ENCODE measurements at places on chromosomes 11 and 22.

GRCh38 chr22:40407021-40407761 lies 36.8 kb downstream of the SGSM3 start:
- no peak for DNase-seq

DNA sequence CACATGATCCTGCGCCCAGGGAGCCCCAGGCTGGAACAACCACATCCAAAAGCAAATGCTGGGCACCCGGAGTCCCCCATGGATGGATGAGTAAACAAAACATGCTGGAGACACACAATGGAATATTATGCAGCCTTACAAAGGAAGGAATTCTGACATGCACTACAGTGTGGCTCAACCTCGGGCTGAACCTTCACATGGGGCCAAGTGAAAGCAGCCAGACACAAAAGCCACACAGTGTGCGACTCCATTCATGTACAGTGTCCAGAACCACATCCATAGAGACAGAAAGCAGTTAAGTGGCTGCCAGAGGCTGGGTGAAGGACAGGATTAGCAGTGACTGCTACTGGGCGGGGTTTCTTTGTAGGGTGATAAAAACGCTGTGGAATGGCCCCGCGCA lies 10.1 kb downstream of the POLR3H start:
- no peak for DNase-seq

DNA sequence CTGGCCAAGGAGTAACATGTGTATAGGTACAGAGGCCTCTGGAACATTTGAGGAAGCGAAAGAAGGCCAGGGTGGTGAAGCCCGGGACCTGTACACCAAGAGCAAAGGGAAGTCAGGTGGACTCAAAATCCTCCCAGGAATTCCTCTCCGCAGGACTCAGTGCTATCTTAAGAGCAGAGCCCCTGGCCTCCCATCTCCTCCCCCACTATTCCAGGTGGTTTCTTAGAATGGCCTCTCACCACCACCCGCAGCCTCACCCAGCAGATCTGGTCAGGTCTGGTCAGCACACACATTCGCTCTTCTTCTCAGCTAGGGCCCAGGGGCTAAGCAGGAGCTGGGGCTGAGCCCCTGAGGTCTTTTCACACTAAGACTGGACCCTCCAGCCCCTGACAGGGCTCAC lies 59.1 kb downstream of the SCGB1A1 start:
- DNase-seq, result no peak

- DNase-seq, result peak; percentile 99
These were observed 694.7 kb downstream of the NTM start for GRCh38 chr11:132064987-132065620.

DNA sequence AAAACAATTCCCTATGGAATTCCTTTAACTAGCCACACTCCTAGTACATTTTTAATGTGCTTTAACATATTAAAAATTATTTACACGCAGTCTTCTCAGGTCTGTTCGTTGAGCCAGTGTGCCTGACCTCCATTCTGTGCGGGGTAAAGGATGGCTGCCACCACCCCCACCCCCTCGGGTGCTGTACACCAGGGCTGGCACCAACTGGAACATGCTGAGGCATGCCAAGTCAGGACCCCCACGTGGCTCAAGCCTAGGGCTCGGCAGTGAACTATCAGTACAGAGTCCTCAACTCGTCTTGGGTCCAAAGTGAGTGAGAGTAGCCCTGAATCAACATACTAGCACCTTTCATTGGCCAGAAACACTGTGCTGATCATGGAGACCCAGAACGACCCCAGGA lies 32.5 kb upstream of the PHF21B start:
- no peak for DNase-seq
